ENCODE measurements at places on chromosomes 5 and 9.

DNA sequence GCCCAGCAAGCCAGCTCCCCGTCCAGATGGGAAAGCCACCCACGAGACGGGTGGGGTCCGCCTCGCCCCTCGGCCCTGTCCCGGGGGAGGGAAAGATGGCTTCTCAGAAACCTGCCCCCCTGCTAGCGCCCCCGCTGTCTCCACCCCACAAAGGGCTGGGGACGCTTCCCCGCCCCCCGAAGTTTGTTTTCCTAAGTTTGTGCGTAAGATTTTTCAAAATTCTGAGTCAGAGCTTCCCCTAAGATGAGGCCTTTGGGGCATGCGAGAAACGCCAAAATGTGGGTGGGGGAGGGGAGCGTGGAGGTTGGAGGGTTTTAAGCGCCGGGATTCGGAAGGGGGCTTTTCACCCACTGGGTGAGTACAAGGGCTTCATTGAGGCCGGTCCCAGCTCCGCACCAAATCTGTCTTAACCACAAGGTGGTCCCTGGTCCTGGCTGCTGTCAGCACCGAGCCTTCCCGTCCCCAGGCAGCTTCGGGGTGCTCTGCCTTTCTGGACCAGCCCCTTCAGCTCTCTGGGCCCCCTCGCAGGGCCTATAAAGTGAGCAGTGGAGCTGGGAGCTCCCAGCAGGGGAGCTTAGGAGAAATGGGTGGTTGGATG lies 32.3 kb downstream of the PRRX2 start:
- no peak for DNase-seq

DNA sequence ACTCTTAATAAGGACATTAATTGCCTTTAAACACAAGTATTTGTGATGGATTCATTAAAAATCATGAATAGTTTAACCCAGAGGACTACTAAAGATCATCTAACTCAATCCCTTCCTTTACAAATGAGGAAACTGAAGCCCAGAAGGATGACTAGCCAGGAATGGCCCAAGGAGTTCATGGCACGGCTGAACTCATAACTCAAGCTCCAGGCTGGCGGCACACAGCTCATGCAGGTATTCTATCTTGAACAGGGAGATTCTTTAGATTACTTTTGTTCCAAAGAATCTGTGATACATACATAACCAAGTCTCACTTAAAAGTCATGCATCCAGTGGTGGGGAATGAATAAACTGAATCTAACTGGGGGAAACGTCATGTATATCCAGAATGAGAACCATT lies 495.5 kb downstream of the ACTL7B start:
- DNase-seq = no peak

DNA sequence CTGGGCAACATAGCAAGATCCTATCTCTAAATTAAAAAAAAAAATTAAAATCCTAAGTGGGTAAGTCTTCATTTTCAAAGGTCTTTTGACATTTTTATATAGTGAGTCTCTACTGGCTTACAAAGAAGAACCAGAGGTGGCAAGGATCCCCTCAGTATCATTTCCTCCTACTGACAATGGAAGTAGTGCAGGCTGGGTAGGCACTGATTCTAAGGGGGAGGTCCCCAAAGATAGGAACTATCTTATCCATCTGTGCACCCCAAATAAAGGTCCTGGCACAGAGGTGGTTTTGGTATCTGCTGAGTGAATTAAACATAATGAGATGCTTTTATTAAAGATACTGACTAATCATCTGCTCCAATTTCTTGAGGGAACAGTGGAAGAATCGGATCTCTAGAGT lies 4.2 kb downstream of the FAM193B start:
- DNase-seq = no peak

DNA sequence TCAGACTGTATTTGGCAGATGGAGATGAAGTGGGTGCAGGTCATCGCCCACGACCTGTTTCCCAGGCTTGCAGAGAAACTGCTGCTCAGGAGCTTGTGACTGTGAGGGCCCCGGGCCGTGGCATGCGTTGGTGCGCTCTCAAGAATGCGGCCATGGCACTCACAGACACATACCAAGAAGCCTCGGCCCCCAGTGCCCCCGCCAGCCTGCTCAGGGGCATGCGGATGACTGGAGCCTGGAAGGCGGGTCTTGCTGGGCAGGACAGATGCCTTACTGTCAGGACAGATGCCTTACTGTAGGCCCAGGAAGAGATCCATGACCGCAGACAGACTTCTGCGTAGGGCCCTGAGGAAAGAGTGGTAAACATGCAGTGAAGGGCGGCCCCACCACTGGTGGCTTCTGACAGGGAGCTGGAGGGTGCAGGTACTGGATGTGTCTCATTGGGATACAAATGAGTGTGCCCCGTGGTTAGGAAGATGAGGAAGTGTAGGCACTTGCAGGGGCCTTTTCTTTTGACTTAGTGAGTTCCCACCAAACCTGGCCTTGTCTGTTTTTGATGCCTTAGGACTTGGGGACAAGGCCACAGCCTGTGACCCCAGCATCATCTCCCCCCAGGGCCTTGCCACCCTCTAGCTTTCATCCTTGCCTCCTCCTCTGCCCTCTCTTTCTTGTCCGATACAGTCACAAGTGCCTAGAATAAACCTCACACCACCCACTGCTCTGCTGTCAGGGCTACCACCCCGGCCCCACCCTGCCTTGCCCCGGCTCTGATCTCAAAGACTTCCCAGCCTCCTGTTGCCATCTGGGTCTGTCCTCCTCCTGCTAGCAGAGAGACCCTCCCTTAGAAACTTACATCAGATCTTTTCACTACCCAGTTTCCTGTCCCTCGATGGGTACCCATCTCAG lies 68.8 kb upstream of the ABL1 start:
- DNase-seq = no peak

- DNase-seq = no peak
Measured at GRCh38 chr9:106866243-106866642, 3.3 kb downstream of the ZNF462 start.

- DNase-seq = no peak
Measured at GRCh38 chr5:42807722-42808447, 3.8 kb downstream of the SELENOP start.

DNA sequence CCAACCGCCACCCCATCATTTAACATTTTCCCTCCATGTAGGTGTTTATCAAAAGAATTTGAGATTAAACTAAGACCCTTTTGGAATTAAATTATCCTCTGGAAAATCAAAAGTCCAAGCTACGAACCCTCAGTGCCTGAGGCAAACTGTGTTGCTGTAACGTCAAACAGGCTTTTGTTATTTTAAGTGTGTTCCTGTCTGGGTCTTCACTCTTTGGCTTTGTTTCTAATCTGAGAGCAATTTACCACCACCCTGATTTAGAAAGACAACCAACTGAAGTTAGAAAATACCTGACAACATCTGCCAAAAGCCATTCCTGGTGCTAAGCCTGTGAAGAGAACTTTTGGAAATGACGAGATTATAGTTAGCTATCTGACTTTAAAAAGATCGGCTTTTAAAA lies 199.9 kb downstream of the DIRAS2 start:
- no peak for DNase-seq

GRCh38 chr5:76468635-76469425 lies 65.7 kb downstream of the IQGAP2 start:
- no peak for DNase-seq

DNA sequence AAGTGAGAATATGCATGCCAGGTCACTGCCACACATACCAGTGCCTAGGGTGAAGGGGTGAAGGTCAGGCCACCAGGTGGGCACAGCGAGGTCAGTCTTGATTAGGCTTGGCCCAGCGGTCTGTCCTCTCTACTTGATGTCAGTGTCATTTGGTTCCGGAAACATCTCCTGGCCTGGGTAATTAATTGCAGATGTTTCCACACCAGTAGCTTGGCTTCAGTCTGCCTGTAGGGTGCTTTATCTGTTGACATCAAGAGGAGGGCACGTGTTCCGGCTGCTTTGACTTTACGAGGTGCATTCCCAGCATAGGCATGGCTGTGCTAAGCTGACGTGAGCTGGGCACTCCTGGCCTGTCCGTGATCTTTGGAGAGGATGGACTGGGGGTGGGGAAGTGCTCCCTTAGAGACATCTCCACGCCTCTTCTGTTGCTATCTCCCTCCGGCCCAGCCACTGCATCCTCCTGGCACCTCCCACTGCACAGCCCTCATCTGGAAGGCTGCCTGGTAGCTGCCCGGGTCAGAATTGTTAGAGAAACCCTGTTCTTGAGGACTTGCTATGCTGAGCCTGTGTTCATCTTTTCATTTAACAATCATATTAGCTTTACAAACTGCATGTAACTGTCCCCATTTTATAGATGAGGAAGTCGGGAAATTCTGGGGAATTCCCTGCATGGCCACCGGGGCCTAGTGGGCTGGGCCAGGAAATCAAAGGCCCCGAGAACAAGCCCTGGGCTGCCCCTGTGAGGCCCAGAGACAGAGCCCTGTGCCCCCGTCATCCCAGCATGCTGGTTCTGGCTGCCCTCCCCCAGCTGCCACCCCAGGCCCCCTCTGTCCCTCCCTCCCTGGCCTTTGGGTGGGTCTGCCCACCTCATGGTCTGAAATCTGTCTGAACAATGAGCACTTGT lies 29.1 kb downstream of the JADE2 start:
- DNase-seq = peak; percentile 93

DNA sequence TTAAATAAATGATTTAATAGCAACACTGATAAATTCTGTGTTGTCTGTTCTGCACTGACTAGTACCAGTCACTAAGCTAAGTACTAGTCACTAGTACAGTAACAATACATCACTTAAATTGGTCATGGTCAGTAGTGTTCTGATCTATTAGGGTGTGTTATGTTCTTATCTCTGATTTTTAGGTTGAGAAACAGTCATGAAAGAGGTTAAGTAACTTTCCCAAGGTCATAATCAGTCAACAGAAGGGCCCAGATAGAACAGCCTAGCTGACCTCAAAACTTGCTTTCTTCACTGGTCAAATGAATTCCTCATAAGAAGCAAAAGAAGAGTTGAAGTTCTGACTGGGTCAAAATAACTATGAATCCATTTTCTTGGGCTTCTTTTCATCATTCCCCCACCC lies 1492.7 kb downstream of the MAT2B start:
- DNase-seq = no peak

DNA sequence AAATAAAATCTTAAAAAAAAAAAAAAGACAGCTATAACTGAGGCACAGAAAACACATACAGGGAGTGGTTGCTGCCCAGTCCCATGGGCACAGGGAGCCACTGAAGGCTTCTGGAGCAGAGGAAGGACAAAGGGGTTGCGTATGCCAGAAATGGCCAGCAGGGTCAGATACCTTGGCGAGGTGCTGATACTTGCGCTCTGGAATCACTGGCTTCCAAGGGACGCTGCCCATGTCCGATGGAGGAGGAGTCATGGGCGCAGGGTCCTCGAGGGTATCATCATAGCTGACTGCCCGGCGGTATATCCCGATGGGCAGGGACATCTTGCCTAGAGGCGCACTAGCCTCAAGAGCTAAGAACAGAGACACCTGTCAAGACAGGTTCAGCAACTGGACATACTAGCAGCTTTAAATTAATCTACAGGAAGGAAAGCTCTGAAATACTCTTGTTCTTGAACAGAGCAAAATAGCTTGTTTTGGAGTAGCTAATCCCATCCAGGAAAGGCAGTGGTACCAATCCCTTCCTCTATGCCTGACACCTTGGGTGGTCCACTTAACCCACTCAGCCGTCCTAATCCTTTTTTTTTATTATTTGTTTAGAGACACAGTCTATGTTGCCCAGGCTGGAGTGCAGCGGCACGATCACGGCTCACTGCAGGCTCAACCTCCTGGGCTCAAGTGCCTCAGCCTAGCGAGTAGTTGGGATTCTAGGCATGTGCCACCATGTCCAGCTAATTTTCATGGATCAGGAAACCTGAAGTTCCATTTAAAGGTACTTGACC lies 6.0 kb downstream of the KIAA1191 start:
- no peak for DNase-seq

GRCh38 chr9:84062538-84062937 lies 81.9 kb downstream of the RMI1 start:
- no peak for DNase-seq

GRCh38 chr9:32423371-32423770 lies 38.9 kb downstream of the ACO1 start:
- peak; percentile 63 for DNase-seq

Measured in HS-5 (cell line).